Gastroesophageal sphincter (tissue), 4 donors: ENCODE measurements at places on chromosomes 11 and 22. TPM values are rescaled to one million over a fixed set of nuclear protein-coding genes. Genes with fewer than 3 reads are reported as not detected.

The GUCY1A2 gene
- 4.9 TPM for total RNA-seq

The SLC25A22 gene
- 14.5 TPM for total RNA-seq

The ENTHD1 gene
- total RNA-seq, result 0.47 TPM

The RIN1 gene
- 9.3 TPM for total RNA-seq

The CLTCL1 gene
- total RNA-seq, result 11.7 TPM
